ENCODE measurements at places on chromosomes 5 and 9. TPM values are rescaled to one million over a fixed set of nuclear protein-coding genes. Genes with fewer than 3 reads are reported as not detected.

Gene BARHL1
- total RNA-seq = not detected

- H3K4me3 ChIP-seq = no peak overlapping the region
- no peak for DNase-seq
- peaks cover 85% of the 10 kb centered on the region for H3K4me1 ChIP-seq
- H3K27me3 ChIP-seq = no peaks in the 10 kb centered on the region
Observed at GRCh38 chr5:140341591-140341990, 4.8 kb downstream of the HBEGF start.

DNA sequence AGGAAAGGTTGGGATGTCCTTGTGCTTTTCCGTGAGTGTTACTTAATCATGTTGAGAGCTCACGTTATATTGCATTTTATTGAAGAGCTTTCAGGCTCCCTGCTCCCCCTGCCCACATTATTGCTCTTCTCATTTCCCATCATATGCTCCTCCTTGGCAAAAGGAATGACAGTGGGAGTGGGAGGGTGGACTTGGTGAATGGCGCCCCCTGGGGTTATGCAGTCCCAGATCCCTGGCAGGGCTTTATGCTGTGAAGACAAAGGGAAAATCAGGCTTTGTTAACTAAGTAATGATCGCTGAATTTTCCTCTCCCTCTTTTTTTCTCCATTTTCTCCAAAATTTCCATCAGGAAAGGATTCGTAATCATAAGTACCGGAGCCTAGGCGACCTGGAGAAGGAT lies 166.6 kb downstream of the SMARCA2 start:
- H3K27ac ChIP-seq = no peak overlapping the region
- no peaks in the 10 kb centered on the region for H3K27me3 ChIP-seq
- H3K4me1 ChIP-seq = no peaks in the 10 kb centered on the region
- H3K4me3 ChIP-seq = no peak overlapping the region
- DNase-seq = no peak

Gene CRHBP
- 0.53 TPM for total RNA-seq

Gene GPR150
- 0.18 TPM for total RNA-seq

Measured in lower lobe of right lung (tissue), 2 donors.